ENCODE measurements at places on chromosomes 12 and 14.

DNA sequence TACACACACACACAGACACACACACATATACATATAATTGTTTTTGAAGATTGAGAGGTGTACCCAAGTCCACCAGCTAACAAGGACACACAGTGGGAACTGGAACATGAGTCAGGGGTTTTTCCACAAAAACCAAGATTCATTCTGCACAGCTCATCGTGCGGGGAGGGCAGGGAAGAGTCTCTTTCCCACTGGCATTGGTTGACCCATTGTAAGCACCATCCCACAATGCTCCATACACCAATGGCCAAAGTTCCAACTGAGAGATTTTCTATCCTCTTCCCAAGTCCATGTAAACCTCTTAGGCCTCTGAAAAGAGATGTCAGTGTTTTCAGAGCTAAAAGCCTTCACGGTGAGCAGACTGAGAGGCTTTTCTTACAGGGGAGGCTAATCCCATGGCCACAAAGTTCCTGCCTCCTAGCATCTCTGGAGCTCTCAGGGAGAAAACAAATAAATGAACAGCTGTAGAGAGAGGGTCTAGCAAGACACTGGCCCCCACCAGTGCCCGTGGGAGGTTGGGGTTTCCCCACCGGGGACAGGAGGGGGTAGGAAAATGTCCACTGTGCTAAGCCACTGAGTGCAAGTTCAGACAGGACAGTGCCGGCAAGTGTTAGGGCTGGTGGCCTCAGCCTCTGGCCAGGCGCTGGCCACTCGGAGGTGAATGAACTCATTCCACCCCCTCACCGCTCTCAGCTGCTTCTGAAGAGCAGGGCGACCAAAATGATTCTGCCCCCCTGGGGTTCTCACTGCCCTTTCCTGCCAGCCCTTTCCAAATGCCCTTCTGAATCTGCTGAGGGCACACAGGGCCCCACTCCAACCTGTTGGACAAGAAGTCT is 21.5 kb upstream of the TC2N start:
- DNase-seq = no peak

- no peak for DNase-seq
Observed at GRCh38 chr14:100982762-100983161, 79.2 kb upstream of the RTL1 start.

DNA sequence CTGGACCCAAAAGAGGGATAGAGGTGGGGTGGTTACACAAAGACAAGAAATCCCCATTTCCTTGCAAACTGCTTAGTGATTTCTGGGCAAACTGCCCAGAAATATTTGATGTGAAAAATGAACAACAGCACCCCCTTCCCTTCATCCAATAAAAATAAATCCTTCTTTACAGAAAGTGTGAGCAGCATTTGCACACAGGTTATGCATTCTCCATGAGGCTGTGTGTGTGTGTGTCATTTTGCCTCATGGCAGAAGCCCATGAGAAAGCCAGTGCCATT is 17.2 kb upstream of the NRXN3 start:
- DNase-seq = no peak

DNA sequence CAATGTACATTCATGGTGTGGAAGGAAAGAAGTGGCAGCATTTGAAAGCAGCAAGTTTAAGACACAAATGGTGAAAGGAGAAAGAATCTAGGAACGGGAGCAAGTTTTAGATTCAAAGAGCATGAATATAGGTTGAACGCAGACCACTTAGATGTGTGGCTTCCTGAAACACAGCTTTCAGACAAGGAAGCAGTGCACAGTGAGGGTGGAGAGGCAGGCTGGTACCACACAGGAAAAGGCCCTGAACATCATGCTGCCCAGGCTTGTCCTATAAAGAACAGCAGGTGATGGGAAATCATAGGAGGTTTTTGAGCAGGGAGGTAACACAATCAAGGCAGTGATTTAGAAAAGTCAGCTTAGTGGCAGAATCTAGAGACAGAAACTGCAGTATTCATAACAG is 35.6 kb downstream of the GNS start:
- DNase-seq = no peak

- no peak for DNase-seq
Observed at GRCh38 chr14:104337351-104337750, 199.0 kb downstream of the KIF26A start.

DNA sequence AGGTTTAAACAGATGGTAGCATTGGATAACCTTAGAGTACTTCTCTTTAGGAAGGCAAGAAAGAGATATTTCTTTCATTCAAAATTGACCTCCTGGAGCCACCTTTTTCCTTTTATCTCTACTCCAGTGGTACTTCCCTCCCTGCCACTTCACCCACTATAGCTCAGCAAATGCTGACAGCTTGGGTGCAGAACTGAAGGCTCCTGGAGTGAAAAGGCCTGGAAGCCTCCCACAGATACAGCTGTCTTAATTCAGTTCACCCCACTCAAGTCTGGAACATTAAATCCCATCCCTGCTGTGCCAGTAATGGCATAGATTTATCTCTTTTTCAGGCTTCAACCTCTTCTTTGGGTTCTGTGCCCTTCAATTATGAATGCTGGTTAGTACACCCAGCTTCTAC is 140.3 kb downstream of the NEDD1 start:
- no peak for DNase-seq

DNA sequence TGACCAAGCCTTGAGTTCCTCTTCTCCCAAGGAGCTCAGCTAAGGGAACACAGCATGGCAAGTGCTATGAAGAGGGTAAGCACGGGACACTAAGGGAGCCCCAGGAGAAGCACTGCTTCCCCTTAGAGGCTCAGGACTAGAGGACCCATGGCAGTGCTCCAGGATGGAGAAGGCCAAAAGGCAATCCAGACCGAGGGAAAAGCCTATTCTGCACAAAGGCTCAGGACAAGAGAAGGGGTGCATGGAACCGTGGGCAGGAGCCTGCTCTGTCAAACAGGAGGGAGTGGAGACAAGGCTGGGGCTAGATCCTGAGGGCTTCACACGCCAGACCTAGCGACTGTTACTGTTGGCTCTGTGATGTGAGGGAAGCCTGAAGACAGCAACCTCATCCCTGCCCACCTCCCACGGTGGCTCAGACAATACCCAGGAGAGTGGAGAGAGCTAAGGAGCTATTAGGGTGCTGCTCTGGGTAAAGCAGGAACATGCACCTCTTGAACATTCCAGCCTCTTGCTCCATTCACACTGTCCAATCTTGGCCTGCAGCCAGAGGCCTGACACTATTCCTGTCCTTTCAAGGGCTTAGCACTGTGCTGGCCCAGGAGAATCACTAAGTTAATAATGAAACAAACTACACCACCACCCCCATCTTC is 24.2 kb downstream of the OTUB2 start:
- DNase-seq = no peak

- no peak for DNase-seq
Observed at GRCh38 chr14:92348154-92348553, 25.2 kb downstream of the SLC24A4 start.

DNA sequence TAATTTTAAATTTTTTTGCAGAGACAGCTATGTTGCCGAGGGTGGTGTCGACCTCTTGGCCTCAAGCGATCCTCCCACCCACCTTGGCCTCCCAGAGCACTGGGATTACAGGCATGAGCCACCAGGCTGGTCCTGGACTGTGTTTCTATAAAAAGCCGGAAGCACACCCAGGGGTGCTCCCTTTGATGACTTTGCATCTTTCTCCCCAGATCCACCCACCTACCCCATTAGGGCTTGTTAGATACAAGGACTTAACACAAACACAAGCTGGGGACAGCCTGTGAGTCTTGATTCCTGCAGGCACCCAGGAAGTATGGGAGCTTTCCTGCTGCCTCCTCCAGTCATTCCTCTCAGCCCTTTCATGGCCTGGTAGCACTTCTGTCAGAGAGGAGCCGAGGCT is 67.0 kb downstream of the MAP1LC3B2 start:
- no peak for DNase-seq

GRCh38 chr14:38404616-38405015 is 148.7 kb upstream of the CLEC14A start:
- no peak for DNase-seq

- DNase-seq = no peak
Observed at GRCh38 chr14:50844391-50844790, 13.4 kb upstream of the NIN start.

DNA sequence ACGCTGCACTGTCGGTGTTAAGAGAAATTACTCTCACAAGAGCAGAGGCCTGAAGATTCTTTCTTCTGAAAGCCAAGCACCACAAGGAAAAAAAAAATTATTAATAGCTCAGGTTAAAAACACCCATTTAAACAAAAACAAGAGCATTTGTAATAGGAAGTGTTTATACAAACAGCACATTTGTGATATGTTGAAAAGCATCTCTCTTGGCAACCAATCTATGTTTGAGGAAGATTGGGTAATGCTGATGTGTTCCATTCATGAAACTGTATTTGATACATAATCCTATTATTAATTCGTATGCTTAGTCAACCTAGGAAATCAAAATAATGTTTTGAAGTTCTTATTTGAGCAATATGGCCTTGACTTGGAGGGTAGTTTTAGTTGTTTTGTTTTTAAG is 36.5 kb downstream of the SSPN start:
- DNase-seq = no peak

DNA sequence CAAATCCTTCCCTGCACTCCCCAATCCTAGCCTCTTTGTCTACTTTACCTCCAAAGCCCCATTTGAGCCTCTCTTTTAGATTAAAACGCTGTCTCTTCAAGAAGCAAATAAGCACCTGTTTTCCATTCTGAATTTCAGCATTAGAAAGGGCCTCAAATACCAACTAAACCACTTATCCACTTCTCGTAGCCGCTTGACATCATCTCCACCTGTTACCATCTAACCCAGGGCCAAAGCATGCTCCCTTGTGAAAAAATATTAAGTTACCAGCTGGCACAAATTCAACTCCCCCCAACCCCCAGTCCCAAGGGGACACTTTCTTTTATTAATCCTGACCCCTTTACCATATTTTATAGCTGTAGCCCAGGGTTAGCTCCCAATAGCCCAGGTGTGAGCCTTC is 43.1 kb downstream of the GPHB5 start:
- no peak for DNase-seq

DNA sequence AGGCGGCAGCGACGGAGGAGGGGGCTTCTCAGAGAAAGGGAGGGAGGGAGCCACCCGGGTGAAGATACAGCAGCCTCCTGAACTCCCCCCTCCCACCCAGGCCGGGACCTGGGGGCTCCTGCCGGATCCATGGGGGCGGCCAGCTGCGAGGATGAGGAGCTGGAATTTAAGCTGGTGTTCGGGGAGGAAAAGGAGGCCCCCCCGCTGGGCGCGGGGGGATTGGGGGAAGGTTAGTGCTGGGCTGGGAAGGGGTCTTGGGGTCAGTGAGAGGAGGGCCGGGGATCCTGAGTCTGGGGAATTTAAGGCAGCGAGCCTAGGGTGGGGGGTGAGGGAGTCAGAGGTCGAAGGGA is 203 bp downstream of the NFATC4 start:
- no peak for DNase-seq

- DNase-seq = no peak
Observed at GRCh38 chr14:104075530-104076151, 9.9 kb upstream of the ASPG start.

DNA sequence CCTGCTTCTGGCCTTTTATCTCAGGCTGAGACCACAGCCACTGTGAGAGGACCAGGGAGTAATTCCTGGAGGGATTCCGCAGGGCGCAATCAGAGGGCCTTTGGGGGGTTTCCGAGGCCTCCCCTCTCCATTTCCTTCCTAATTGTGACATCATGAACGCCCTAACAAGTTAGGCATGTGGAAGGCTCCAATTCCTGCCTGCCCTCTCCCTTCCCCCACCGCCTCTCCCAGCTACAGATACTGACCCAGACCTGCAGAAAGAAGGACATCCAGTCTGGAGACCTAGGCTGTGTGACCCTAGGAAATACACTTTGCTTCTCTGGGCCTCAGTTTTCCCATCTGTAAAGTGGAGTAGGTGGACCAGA is 637.9 kb downstream of the MED13L start:
- no peak for DNase-seq

GRCh38 chr12:45089411-45090075 is 38.6 kb upstream of the DBX2 start:
- no peak for DNase-seq

DNA sequence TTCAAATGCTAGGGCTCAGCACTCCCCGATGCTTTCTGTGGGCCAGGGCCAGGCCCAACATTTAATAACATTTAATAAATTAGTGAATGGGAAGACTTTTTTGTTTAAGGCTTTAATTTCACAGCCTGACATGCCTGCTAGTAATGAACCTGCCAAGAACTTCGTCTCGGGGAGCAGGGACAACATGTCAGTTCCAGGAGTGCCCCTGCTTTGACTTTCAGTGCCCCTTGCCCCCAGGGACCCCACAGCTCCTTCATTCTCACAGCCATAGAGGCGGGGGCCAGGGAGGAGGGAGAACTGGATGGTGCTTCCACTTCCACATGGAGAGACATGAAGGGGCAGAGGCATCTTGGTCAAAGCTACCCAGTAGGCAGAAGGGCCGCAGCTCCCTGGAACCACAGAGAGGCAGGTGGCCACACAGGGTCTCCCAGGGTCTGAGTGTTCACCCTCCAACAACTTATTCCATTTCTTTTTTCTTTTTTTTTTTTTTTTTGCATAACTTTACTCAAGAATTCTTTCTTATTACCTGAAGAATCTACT is 66.0 kb upstream of the DDX11 start:
- DNase-seq = no peak

- DNase-seq = no peak
Observed at GRCh38 chr14:81454572-81455218, 54.6 kb upstream of the STON2 start.

GRCh38 chr12:69726922-69727321 is 11.7 kb upstream of the RAB3IP start:
- no peak for DNase-seq

- DNase-seq = no peak
Observed at GRCh38 chr12:68532204-68532886, 78.4 kb upstream of the RAP1B start.

DNA sequence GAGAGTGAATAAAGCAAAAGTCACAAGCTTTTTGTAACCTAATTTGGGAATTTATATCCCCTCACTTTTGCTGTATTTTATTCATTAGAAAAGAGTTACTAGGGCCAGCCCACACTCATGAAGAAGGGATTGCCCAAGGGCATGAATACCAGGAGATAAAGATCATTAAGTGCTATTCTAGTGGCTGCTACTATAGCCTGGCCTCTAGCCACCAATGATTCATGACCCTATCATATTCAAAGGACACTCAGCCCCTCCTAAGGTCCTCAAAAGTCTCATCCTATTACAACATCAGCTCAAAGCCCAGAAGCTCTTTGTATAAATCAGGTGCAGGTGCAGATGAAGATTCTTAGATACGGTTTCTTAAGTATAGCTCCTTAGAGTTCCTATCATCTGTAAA is 518.1 kb downstream of the TRHDE start:
- DNase-seq = no peak

- DNase-seq = no peak
Observed at GRCh38 chr14:21408147-21408546, 24.3 kb upstream of the SUPT16H start.

- DNase-seq = no peak
Observed at GRCh38 chr12:74945771-74946198, 263.9 kb downstream of the KCNC2 start.

DNA sequence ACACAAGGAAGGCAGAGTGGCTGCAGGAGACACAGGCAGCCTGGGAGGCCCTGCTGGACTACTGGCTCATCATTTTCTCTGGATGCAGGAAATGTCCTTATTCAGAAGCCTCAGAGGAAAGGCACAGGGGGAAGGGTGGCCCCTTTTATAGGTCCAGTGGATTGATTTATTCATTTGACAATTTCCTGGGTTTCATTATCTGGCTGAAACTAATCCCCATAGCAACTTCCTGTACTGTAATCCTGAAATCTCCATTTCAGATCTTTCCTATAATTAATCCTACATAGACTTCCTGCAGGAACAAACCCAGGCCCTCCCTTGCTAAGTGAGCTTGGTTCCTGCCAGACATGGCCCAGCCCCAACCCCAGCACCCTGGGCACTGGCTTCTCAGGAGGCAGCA is 23.0 kb downstream of the KRT76 start:
- no peak for DNase-seq

- DNase-seq = no peak
Observed at GRCh38 chr14:25041898-25042297, 8.0 kb downstream of the STXBP6 start.

Data from stimulated activated CD8-positive, alpha-beta memory T cell treated with anti-CD3 and anti-CD28 coated beads, Interleukin-4, amount 100 ng/mL, for 4 hours (primary cell).